Activated CD8-positive, alpha-beta T cell treated with anti-CD3 and anti-CD28 coated beads for 36 hours (primary cell): ENCODE measurements at places on chromosomes 1 and 21. TPM values are rescaled to one million over a fixed set of nuclear protein-coding genes. Genes with fewer than 3 reads are reported as not detected.
A peak's percentile ranks its signal among the peaks of the same experiment; 100 is the strongest.

- no peak overlapping the region for H3K4me3 ChIP-seq
- no peak overlapping the region for H3K27ac ChIP-seq
- peaks cover 4% of the 10 kb centered on the region for H3K27me3 ChIP-seq
- no peaks in the 10 kb centered on the region for H3K36me3 ChIP-seq
- H3K4me1 ChIP-seq = no peaks in the 10 kb centered on the region
Observed at GRCh38 chr1:170410401-170411166, 121.4 kb upstream of the GORAB start.

- no peaks in the 10 kb centered on the region for H3K4me1 ChIP-seq
- no peaks in the 10 kb centered on the region for H3K27me3 ChIP-seq
- DNase-seq = no peak
- H3K4me3 ChIP-seq = no peak overlapping the region
Observed at GRCh38 chr1:197595304-197595904, 179.9 kb downstream of the DENND1B start.

GRCh38 chr1:8136766-8137165, 110.7 kb upstream of the ERRFI1 start:
- H3K4me3 ChIP-seq = no peak overlapping the region
- no peaks in the 10 kb centered on the region for H3K36me3 ChIP-seq
- peaks cover 14% of the 10 kb centered on the region for H3K27me3 ChIP-seq
- no peak for DNase-seq
- H3K27ac ChIP-seq = no peak overlapping the region
- H3K4me1 ChIP-seq = peaks cover 7% of the 10 kb centered on the region

GRCh38 chr1:202274611-202275010, 67.1 kb downstream of the UBE2T start:
- peak; percentile 76 for DNase-seq
- H3K36me3 ChIP-seq = no peaks in the 10 kb centered on the region
- no peak overlapping the region for H3K4me3 ChIP-seq
- peaks cover 2% of the 10 kb centered on the region for H3K27me3 ChIP-seq
- no peak overlapping the region for H3K27ac ChIP-seq

DNA sequence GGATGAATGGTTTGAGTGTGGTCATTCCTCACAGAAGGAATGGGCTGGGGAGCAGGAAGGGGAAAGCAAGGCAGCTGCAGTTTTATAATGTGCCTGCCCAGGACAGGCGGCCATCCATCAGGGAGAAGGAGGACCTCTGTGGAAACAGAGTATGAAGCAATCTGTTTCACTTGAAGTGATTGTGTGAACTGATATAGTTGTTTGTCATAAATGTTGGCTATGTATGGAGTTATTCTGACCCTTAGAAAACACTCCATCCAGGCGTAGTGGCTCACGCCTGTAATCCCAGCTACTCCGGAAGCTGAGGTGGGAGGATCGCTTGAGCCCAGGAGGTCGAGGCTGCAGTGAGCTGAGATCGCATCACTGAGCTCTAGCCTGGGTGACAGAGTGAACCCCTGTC, 46.5 kb downstream of the NENF start:
- H3K27me3 ChIP-seq = peaks cover 7% of the 10 kb centered on the region
- no peak for DNase-seq
- H3K36me3 ChIP-seq = no peaks in the 10 kb centered on the region

GRCh38 chr1:30378991-30379581, 344.3 kb downstream of the MATN1 start:
- no peaks in the 10 kb centered on the region for H3K36me3 ChIP-seq
- no peak overlapping the region for H3K27ac ChIP-seq
- peaks cover 2% of the 10 kb centered on the region for H3K4me1 ChIP-seq
- peaks cover 17% of the 10 kb centered on the region for H3K27me3 ChIP-seq

GRCh38 chr1:228313536-228314277, 92.9 kb downstream of the TRIM11 start:
- H3K27me3 ChIP-seq = no peaks in the 10 kb centered on the region
- no peak for DNase-seq
- H3K27ac ChIP-seq = no peak overlapping the region
- peaks cover 8% of the 10 kb centered on the region for H3K36me3 ChIP-seq
- no peaks in the 10 kb centered on the region for H3K4me1 ChIP-seq

DNA sequence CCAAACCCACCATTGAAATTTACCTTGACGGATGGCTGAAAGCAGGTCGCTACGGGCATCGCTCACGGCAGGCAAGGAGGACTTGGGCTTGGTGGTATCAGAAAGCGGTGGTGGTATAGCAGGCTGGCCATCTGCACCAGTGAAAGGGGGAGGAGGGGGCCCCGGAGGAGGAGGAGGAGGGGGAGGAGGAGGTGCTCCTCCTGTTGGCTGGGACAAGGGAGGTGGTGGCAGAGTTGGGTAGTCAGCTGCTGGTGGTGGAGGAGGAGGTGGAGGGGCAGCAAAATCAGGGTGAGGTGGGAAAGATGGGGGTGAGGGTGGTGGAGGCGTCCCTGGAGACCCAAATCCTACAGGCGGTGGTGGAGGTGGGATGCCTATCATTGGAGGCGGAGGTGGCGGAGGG, 17.2 kb downstream of the GPR3 start:
- H3K4me3 ChIP-seq = no peak overlapping the region
- peaks cover 3% of the 10 kb centered on the region for H3K4me1 ChIP-seq
- DNase-seq = no peak
- H3K36me3 ChIP-seq = peaks cover 24% of the 10 kb centered on the region

DNA sequence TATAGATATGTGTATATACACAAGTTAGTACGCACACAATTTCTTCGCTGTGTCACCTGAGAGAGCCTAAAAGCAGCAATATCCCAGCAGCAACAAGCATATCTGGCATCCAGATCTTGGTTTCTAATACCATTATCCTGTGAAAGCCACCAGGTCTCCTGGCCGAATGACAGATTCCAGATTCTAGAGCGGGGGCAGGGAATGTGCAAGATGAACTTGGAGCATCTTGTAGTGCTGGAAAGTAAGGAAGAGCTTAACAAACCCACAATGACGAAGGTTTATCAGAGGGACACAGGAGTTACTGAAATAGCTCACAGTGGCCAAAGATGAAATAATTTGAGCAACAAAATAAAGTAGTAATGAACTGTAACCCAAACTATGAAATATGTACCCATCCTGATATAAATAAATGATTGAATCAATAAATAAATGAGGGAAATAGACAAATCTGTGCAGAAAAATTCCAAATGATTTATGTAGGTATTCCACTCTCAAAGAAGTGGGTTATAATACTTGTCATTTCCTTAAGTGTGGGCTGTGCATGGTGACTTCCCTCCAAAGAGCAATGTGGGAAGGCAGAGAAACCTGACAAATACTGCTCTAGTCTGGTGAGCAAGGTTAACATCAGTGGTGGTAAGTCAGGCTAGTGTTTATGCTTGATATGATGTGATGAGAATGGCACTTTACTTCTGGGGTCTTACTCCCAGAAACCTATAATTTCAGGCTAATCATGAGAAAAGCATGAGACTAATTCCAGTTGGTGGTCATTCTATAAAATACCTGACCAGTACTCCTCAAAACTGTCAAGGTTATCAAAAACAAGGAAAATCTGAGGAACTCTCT, 67.9 kb downstream of the LRRC8D start:
- peaks cover 33% of the 10 kb centered on the region for H3K36me3 ChIP-seq
- peaks cover 39% of the 10 kb centered on the region for H3K4me1 ChIP-seq
- no peak for DNase-seq
- no peak overlapping the region for H3K27ac ChIP-seq

DNA sequence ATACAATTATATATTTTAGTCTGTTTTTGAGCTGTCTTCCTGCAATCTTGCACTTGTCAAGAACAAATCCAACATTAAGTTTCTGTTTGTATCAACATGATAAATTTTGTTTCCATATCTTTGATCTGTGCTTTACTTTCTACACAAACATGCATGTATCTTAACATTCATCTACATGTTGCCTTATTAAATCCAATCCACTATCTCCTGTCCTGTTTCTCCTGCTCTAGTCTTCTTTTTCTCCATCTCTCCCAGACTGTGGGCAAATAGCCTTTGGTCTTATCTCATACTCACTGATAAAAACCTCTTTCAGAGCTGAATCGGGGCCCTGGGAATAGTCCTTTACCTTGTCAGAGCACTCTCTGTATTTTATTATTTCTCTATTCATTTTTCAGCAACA, 101.3 kb downstream of the PLPPR4 start:
- no peak overlapping the region for H3K27ac ChIP-seq
- H3K4me1 ChIP-seq = no peaks in the 10 kb centered on the region
- H3K4me3 ChIP-seq = no peak overlapping the region
- DNase-seq = no peak
- no peaks in the 10 kb centered on the region for H3K36me3 ChIP-seq
- peaks cover 3% of the 10 kb centered on the region for H3K27me3 ChIP-seq

The CLCA4 gene
- not detected for total RNA-seq
